Activated CD8-positive, alpha-beta memory T cell treated with anti-CD3 and anti-CD28 coated beads for 4 hours (primary cell): ENCODE measurements at places on chromosomes 5 and 9.

GRCh38 chr5:2276101-2276500 lies 393.4 kb upstream of the IRX4 start:
- no peak for DNase-seq

DNA sequence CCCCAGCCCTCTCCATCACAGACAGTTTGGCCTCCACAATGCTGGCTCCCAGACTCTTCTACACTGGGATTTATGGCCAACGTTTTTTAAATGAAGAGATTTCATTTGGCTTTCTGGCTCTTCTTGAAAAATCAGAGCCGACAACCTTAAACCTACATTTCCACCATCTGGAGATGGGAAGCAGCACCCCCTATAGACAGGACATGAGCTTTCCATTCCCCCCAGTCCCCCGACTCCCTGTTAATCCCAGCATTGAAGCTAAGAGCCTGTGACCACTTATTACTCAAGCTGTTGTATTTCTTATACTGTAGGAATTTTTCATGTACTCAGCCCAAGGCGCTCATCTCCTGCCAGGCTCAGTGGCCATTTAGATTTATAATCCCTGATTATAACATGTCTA lies 34.0 kb upstream of the AFAP1L1 start:
- DNase-seq = no peak

GRCh38 chr5:79809743-79810142 lies 120.1 kb downstream of the CMYA5 start:
- no peak for DNase-seq

DNA sequence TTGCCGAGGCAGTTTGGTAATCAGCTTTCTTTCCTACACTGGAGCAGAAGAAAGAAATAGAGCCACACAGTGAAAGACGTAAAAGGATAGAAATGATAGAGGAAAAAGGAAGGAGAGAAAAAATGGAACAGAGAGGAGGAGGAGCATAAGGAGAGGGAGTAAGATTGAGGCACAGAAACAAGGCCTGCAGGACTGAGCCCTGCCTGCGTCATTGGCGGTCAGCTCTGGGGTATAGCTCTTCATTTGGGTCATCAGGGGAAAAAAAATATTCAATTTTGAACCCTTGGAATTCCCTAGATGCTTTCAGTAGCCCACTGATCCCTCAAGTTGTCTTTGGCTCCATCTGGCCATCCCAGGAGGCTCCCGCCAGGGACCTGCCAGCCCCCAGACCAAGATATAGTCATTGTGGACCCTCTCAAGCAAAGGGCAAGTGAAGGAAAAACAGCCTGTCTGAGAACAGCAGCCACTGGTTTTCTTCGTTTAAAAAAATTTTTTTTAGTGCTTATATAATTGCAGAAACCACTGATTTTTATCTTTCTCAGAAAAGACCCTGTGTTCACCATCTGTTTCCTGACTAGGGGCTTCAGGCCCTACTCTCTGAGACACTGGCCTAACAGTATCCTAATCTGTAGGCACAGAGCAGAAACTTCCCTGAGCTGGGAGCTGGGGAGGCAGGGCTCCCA lies 31.3 kb upstream of the MATR3 start:
- no peak for DNase-seq

DNA sequence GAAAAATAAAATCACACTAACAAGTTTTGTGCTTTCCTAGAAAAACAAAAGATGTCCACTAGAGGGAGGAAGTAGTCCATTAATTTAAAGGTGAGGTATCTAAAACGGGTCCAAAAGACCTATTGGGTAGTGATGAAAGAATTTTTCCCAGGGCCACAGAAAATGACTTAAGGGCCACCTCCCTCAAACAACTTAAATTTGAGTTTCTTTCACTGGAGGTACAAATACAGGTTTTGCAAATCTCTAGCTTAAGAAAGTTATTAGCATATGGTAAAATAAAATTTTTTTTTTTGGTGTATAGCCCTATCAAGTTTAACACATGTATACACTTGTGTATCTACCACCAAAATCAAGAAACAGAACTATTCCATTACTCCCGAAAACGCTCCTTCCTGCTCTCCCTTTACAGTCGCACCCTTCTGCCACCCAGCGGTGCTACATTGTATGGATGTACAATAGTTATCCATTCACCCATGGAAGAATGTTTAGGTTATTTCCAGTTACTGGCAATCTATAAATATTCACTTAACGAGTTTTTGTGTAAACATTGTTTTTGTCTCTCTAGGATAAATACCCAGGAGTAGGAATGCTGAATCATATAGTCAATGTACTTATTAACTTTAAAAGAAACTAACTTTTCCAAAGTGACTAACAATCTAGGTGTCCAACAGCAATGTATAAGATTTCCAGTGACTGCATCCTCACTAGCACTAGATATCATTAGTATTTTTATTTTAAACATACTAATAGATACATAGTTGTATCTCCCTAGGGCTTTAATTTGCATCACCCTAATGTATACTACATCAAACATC lies 21.9 kb downstream of the DEPDC1B start:
- DNase-seq = no peak

DNA sequence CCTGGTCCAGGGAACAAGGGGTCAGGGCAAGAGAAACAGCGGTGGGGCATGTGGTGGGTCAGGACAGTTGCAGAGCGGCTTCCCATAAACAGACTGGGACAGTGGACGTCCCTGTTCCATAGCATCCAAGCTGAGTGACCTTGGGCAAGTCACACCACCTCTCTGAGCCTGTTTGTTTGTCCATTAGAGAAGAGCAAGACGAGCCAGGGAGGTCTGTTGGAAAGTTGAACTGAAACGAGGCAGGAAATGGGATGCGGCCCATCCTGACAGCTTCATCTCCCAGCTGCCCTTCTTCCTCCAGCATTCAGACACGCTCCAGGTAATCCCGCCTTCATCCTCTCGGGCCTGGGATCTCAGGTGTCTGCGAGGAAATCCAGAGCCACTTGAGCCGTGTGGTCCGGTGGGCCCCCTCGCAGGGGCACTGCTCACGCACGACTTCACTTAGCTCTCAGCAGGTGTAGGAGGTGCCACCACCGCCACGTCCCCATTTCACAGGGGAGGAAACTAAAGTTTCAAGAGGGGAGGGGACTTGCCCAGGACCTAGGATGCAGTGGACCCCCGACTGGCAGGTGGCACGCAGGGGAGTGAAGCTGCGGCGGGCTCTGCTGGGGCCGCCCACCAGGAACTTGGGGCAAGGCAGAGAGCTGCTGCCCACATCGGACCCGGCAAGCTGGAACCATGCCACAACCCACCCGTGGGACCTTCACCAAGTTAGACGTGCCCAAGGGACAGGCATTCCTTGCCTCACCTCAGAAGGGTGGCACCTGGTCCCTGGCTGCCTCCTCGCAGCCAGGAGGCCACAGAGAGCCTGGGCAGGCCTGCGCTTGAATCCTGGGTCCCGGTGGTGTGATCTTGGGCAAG lies 13.0 kb downstream of the PTGES2 start:
- no peak for DNase-seq
